ENCODE measurements at places on chromosomes 3 and 15.

DNA sequence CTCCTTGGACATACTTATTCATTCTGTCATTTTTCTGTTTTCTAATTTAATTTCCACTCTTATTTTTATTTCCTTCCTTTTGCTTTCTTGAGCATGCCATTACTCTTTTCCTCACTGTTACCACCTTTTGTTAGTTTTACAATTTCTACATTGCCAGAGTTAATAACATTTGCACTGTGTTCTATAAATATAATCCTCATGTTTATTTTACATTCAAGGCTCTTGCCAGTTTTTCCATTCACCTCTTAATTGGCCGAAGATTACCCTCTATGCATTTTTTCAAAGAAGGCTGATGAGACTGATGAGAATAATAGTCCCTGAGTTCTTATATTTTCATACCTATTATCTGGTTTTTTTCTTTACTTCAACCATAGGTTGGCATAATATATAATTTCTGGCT lies 10.5 kb downstream of the BTD start:
- no peak for DNase-seq

DNA sequence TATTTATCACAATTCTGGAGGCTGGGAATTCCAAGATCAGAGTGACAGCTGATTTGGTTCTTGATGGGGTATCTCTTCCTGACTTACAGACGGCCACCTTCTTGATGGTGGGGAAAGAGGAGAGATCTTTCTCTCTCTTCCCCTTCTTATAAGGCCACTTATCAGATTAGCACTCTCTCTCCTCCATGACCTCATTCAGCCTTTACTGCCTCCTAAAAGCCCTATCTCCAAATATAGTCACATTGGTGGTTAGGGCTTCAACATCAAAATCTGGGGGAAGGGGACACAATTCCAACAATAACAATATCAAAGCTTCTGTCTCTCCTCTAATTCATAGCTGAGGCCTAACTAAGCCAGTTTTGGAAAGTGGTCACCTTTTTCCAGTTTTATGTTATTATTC lies 91.7 kb upstream of the MBNL1 start:
- peak; percentile 48 for DNase-seq

DNA sequence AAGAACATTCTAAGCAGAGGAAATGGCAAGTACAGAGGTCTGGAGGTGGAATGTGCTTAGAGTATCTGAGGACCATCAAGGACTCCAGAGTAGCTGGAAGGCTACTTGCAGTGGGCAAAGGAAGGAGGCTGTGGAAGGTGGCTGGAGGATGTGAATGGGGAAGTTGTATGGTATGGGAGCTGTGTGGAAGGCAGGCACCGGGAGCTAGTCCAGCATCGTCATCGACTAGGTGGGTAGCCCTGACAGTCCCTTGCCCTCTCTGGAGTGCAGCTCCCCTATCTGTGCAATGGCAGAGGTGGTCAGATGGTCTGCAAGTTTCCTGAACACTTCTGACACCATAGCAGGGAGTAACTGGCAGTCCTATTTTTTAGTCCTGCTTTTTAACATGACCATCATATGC lies 19.3 kb downstream of the CCDC13 start:
- DNase-seq = no peak

- DNase-seq = no peak
These were observed 23.6 kb downstream of the UBE2E1 start for GRCh38 chr3:23829242-23829934.

DNA sequence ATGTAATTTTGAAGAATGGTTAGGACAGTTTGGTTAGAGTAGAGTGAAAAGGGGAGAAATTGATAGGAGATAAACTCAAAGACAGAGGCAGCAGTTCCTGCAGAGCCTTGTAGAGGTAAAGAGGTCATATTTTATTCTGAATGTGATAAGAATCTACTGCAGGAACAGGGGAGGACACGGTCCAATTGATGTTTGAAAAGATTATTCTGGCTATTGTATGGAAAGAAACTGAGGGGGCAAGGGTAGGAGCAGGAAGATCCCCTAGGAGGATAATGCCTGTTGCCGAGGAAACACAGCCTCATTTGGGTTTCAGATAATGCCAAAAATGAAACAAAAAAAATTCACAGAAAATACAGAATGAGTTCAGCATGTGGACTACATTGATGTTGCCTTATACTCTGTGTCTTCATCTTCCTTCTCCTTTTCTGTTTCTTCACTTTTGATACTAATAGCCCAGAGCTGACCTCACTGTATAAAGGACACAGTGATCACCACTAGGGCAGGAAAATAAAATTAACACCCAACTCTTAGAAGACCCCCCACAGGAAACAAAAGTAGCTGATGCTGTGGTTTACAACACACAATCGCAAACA lies 454.6 kb upstream of the UBE2E2 start:
- no peak for DNase-seq

- no peak for DNase-seq
These were observed 27.7 kb downstream of the GRIP2 start for GRCh38 chr3:14512281-14512941.

DNA sequence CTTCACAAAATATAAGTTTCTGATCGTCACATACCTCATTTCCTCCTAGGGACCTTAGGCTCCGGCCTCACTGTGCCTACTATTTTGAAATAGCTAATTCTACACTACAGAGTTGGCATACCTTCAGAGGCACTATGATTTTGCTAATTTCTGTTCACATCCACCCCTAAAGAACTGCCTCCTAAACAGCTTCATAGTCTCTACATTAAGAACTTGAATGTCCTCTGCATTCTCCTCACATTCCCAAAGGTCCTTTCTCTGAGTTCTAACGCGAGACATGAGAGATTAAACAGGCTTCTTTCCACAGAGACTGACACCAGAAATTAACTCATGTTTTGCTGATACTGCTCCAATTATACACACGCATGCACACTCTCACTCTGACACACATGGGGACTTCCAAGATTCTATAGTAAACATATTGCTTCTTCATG lies 75.5 kb downstream of the DLG1 start:
- no peak for DNase-seq

DNA sequence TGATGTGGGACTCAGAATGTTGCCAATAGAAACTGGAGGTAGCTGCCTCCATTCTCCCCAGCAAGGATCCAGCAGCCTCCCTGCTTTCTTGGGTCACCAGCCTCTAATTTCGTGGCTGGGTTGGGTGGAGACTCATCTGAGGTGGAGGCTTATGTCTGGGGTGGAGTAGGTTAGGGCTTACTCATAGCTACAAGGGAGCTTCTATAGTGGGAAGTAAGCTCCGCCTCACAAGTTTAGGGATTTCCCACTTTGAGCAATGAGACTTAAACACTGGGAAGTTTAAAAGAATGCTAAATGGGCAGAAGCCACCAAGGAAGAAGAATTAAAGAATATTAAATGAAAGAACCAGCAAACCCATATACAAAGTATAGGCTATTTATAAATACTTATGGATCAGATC lies 63.8 kb downstream of the GJD2 start:
- peak; percentile 2 for DNase-seq

DNA sequence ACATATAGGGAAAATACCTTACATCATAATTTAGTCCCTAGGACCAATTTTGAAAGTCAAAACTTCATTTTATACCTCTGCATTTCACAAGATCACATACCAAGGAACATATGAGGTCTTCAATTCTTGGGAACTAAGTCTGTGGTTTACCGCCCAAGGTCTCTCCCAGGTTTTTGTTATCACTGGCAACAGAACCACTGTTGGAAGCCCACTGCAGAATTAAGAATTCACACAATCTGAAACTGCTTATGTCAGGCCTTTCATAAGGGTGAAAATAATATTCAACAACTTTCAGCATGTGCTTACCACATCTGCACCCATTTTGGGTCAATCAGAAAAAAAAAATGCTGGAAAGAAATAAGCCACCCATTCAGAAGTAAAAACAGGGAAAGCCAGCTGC lies 107.2 kb upstream of the MME start:
- peak; percentile 40 for DNase-seq
